Endodermal cell (in vitro differentiated cells): ENCODE measurements at places on chromosomes 7 and 10.
A peak's percentile ranks its signal among the peaks of the same experiment; 100 is the strongest.

DNA sequence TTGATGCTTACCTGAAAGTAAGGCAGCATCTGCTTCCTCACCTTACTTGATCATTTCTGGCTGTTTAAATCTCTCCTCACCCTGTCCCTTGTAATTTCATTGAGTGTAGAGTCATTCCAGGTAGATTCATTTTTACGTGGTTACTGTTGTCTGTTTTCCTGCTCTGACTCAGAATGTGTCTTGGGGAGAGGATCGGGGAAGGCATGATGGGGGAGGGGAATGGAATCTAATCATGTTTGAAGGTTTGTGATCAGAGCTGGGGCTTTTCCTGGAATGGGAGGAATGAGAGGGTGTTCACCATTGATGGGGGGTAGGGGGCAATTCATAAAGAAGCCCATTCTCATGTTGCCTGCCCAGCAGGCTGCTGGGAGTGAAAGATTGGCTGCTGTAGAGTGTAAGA, 18.7 kb downstream of the SEC24C start:
- no peak for DNase-seq

- DNase-seq = no peak
Measured at GRCh38 chr10:93404048-93404354, 78.1 kb downstream of the MYOF start.

DNA sequence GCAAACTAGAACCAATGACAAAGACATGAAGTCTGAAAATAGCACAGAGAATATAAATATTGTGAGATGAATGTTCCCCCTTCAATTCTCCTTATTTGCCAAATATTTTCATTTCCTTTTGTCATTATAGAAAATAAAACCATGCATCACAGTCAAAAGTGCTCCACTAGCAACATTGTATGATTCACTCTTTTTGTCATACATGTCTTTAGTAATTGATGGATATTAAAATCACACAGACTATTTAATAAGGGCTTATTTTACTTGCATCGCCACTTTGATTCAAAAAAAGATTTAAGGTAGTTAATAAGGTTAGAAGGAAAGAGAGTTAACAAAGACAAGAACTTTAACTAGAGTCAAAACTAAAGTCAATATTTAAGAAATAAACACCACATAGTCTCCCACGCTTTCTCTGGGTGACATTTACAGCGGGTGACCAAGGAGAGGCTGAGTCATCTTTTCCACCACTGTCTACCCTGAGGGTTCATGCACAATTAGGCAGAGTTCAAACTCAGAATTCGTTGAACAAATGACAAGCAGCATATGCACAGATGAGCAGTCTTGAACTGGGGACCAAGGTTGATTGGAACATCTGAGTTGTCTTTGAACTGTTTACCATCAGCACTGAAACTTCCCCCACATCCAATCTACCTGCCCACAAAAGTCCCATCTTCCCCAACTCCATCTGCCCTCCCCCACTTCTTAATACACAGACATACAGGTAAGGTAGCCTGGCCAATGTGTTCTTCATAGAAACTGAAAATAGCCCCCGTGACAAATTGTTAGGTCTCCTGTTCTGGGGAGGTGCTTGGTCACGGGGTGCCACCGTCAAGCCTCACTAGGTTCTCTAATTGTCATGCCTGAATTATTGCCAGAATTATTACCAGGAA, 42.5 kb downstream of the C7orf25 start:
- no peak for DNase-seq

- DNase-seq = peak; percentile 89
Measured at GRCh38 chr7:36967387-36967786, 243.1 kb upstream of the AOAH start.

GRCh38 chr10:42996588-42996987, 80.3 kb upstream of the RET start:
- no peak for DNase-seq

DNA sequence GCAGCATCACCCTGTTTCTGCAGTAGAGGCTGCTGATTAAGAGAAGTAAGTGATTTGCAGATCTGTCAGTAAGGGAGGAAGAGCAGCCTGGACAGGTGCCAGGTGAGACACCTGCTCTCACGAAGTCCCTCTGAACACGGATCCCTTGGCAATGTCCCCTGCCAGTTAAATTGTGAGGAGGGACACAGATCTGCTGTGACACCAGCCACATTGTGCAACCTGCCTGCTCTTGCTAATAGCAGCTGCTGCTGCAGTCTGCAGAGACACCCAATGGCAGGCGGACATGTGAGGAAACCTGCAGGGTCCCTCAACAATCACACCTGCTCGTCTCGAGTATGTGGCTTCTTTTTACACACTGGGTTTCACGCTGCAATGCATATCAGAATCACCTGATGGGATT, 31.9 kb downstream of the ANXA11 start:
- DNase-seq = no peak

DNA sequence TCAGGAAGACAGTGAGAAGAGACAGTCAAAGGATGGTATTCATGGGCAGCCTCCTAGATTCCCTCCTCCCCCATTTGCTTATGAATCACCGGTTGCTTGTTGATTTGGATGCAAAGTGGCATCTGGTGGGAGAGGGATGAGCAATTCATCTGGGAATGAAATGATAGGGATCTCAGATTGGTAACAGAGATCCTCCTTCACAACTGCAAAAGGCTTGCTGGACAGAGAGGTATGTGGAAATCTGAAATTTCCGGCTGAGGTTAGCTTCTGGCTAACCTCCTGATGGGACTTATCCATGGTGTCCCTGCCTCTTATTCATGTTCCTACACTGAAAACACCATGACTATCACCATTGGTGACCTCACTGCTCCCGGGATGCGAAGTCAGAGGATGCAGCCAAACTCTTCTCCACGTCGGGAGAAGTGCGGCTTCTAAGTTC, 48.4 kb upstream of the PODXL start:
- peak; percentile 82 for DNase-seq

- DNase-seq = no peak
Measured at GRCh38 chr7:142598297-142598696, 151.0 kb upstream of the PRSS1 start.

DNA sequence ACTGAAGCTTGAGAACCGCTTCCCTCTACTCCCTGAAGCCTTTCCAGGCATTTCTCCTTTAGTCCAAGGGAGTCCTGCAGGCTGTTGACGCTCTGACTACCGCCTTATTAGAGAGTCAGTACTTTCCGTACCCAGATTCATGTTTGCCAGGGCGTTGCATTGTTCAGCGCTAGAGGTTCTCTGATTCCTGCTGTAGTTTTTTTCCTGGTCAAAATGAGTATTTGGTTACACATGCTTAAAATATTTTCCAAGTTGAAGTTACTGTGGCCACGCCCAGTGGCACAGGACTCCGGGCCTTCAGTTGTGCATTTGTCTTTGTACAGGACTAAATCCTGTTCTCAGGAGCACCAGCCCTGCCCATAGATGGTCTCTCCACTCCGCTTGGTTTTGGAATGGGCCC, 7.9 kb downstream of the MTURN start:
- DNase-seq = no peak

DNA sequence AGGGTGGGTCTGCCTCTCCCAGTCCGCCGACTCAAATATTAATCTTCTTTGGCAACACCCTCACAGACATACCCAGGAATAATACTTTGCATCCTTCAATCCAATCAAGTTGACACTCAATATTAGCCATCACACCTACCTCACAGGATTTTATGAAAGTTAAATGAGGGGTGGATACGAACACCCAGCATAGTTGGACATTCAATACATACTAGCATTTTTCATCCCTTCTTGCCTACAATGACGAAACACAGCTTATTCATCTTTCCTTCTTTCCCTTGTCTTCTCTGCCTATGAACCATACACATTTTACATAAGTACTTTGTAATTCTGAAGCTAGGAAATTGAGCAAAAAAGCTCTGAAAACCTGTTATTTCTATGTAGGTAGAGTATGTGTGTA, 48.5 kb downstream of the EMX2 start:
- no peak for DNase-seq

- peak; percentile 62 for DNase-seq
Measured at GRCh38 chr7:91310830-91311460, 46.7 kb downstream of the FZD1 start.

DNA sequence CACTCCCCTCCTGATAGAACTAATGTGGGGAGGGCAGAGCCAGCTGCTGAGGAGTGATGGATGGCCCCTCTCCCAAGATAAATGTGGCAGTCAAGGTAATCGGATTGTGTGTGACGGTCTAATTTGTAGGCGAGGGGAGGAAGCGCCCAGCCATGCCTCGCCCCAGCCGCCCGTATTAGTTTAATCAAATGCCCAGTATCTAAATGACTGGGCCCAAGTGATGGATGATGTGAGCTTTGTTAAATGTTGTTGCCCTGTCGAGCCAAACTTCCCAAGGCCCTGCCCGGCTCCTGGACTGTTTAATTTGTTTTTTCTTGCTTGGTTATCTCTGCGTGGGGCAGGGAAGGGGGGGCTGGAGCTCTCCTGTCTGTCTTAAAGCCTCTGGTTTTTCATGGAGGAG, 88.4 kb upstream of the PPIF start:
- DNase-seq = no peak

DNA sequence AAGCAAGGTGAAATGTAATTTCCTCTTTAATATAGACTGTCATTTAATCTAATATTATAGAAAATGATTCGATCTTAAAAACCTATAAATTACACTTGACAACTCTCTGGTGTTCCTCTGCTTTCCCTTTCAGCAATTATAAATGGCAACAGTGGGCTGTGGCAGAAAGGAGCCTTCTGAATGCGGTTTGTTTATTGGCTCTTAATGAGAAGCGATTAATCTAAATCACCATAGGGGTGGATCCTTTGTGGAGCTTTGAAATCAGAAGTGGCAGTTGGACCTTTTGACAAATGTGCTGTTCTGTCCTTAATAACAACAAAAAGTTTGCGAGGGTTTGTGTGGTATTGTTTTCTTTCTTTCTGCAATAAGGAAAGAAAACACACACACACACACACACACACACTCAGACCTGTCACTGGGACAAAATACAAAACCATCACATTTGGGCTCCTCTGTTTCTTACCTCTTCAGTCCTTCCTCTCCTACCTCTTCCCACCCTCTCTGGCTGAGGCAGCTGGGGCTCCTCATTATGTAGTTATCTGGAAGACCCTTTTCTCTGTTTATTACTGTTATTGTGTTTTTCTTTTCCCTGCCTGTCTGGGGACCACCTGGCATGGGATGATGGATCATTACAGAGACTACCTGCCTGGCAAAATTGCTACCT, 316.2 kb downstream of the SORCS3 start:
- no peak for DNase-seq

DNA sequence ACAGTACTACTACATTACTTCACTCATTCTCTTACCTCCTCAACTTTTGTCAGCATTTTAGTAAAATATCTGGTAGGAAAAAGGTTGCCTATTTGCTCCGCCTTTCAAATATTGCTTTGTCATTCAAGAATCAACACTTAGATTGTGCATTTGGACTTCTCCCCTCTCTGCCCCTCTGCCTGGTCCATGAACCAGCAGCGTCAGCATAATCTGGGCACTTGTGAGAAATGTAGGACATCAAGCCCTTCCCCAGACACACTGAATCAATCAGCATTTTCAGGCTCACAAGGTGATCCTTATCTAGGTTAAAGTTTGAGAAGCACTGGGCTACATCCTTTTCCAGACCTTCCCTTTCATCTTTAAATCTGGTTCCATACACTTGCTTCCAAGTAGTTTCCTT, 16.3 kb downstream of the SLC13A1 start:
- DNase-seq = no peak

- DNase-seq = no peak
Measured at GRCh38 chr7:5143935-5144903, 45.8 kb upstream of the WIPI2 start.

- DNase-seq = no peak
Measured at GRCh38 chr7:37265876-37266275, 182.8 kb downstream of the ELMO1 start.

DNA sequence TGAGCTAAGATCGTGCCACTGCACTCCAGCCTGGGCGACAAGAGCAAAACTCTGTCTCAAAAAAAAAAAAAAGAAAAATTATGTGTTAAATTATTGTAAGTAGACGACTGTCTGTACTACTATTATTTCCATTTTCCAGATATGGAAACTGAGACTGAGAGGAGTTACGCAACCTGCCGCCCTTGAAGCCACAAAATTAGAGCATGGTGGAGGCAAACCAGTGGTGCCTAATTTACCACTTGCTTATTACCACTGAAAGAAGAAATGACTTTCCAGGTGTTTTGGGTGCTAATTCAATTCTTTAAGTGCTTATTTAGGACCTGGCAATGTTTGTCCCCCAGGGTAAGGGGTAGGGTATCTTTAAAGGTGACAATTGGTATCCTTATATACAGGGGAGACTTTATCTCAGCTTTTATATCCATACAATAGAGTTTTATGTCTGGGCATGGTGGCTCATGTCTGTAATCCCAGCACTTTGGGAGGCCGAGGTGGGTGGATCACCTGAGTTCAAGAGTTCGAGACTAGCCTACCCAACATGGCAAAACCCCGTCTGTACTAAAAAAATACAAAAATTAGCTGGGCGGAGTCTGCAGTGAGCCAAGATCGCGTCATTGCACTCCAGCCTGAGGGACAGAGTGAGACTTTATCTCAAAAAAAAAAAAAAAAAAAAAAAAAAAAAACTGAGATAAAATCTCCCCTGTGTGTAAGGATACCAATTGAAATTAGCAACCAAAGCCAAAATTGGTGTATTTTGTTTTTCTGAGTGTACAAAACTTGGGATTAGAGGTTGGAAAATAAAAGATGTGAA, 16.6 kb upstream of the CAMK1D start:
- no peak for DNase-seq

- DNase-seq = no peak
Measured at GRCh38 chr7:128137181-128137580, 103.9 kb upstream of the LEP start.

DNA sequence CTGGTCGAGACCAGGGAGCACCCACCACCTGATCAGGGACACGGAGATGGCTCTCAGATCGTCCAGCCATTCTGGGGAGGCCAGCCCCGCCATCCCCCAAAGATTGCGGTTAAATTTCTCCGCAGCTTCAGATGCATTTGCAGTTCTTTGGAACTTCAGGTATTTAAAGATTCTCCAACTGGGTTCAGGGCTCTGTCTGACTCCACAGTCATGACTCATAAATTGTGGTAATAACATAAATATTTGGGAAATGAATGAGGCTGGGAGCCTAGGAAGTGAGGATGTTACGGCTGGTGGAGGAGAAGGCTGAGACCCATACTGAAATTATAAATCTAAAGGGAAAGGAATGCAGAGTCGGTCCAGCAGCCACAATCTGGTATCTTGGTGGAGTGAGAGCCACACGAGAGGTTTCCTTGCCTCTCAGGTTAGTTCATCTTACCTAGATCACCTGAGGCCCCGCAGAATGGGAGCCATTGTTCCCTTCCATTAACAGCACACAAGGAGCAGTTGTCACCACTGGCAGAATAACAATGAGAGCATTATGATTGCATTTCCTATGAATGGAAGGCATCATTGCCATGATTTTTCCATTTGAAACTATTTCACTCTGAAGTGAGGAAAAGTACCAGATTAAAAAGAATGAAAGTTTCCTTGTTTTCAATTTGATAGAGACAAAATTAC, 26.7 kb upstream of the DNAJB6 start:
- peak; percentile 92 for DNase-seq

- no peak for DNase-seq
Measured at GRCh38 chr7:104480529-104480928, 152.1 kb downstream of the LHFPL3 start.

DNA sequence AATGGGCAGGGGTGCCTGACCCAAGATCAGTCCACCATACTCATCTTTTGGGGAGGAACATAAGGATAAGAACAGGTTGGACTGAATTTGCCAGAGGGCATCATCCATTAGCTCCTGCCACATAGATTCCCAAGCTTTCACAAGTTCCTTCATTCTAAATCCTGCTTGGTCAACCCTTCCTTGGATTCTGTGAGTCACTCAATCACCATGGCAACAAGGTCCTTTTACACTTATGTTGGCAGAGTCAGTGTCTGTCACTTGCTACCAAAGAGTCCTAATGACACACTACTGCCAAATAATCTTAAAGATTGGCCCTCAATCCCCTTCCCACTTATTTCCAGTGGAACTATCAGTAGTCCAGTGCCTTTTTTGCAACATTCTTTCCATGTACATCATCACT, 5.0 kb upstream of the LGI1 start:
- DNase-seq = peak; percentile 52
